ENCODE measurements at places on chromosomes 2 and 18.

DNA sequence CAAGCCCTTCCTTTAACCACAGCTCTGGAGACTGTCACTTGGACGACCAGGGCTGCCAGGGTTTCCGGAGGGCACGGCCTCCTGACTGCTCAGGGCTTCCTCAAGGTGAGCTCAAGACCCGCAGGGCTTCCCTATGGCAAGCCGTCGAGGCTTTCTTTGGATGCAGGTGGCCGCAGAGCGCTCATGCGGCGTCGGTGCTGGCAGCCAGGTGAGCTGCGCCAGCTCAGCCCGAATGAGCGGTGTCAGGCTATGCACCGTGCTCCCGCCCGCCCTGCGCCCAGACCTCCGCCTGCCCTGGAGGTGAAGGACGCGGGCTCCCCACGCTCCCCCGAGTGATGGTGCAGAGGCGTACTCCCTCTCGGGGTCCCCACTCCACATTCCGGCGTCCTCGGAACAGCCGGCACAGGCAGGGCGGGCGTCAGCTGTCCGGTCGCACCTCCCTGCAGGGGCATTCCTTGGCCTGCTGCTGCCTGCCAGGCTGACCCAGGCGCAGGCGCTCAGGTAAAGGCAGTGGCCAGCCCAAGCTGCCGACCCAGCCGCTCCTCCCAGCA, 20.8 kb upstream of the TUBB6 start:
- DNase-seq, result peak; percentile 35

- DNase-seq, result peak; percentile 76
These were observed 436.4 kb downstream of the EIPR1 start for GRCh38 chr2:2941205-2941604.

GRCh38 chr2:124814968-124815745, 790.1 kb downstream of the CNTNAP5 start:
- no peak for DNase-seq

GRCh38 chr2:3487028-3487425, 32.3 kb downstream of the ADI1 start:
- DNase-seq, result no peak

DNA sequence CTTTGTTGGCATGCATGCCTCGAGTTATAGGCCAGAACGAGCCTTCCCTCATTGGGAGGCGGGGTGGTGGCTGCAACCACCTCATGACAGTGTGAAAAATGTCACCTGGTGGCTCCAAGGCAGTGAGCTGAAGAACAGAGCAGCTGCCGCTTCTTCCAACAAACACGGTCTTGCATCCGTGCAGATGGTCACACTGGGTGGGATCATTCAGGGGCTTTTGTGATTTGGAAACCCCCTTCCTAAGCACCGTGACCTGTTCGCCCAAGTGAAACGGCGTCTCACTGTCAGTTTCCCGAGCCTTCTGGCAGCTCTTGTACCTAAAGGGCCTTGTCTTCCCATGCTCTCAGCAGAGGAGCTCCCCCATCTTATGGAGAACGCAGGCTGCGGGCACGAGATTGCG, 159.7 kb downstream of the NAPG start:
- no peak for DNase-seq

DNA sequence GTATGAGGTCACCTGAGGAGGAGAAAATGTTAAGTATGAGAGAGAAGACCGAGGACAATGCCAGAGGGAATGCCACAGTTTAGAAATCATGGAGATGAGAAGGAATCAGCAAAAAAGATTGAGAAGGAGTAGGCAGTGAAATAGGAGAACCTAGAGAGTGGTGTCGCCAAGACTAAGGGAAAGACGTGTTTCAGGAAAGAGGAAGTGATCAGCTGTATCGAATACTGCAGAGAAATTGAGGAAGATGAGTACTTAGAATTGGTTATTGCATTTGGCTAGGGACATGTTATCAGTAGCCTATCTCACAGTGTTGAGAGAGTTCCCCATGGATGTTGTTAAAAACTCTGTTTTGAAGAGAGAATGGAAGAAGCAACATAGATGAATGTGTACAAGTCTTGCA, 112.3 kb downstream of the GALNT1 start:
- no peak for DNase-seq

GRCh38 chr2:69285379-69285894, 101.6 kb downstream of the GFPT1 start:
- DNase-seq, result no peak

- no peak for DNase-seq
These were observed 97.1 kb downstream of the AQP4 start for GRCh38 chr18:26768385-26768784.

DNA sequence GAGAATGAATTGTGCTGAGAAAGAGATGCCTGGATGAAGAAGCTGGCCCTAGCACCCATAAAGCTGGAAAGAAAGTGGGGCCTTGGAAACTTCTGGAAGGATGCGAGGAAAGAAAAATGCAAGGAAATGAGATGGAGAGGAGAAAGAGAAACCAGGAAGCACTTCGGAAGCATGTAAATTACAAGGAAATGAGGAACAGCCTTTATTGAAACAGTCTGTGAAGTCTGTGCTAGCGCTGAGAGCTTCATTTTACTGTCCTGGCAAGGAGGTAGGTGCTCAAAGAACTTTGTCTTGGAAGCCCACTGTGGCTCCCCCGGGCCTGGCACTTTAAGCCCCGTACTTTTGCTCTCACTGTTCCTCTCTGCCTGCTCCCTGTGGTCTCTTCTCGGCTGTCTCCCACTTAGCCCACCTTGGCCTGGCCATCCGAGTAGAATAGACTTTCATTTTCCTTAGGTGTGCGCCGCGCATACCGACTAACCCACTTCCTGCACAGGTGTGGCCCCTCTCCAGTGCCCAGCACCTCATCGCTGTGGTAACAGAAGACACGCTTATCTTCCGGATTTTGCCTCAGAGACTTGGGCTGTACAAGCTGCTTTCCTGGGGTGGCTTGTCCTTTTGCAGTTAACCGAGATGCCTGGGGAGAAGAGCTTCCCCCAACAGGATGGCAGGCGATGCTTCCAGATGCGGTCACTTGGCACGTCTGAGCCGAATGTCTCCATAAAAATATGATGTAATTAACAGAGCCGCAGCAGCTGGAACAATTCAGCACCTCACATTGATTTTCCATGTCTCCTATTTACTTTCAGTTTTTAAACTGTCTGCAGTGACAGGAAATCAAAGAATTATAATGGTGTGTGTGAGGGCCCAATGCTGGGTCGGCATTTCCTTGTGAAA, 199.6 kb downstream of the HRH4 start:
- DNase-seq, result no peak

GRCh38 chr2:44671916-44672315, 269.6 kb upstream of the SIX3 start:
- DNase-seq, result no peak

GRCh38 chr2:50491541-50492476, 540.1 kb downstream of the NRXN1 start:
- peak; percentile 38 for DNase-seq

GRCh38 chr2:160332318-160332717, 132.2 kb upstream of the ITGB6 start:
- no peak for DNase-seq

DNA sequence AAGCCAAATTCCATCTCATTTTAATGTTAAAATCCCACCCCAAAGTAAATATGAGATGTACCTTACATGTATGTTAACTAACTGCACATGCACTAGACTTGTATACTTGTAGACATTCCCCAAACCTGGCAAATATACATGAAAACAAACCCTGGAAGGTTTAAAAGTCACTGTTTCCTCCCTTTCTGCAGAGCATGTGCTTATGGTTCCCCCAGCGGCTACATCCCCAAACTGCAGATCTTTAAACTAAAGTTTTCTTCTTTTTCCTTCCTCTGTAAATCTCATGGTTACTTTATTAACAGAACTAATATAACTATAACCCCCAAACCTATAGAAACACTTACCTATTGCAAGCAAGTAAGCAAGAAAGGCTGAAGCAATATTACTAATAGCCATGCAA, 731.5 kb downstream of the LRP1B start:
- peak; percentile 8 for DNase-seq

DNA sequence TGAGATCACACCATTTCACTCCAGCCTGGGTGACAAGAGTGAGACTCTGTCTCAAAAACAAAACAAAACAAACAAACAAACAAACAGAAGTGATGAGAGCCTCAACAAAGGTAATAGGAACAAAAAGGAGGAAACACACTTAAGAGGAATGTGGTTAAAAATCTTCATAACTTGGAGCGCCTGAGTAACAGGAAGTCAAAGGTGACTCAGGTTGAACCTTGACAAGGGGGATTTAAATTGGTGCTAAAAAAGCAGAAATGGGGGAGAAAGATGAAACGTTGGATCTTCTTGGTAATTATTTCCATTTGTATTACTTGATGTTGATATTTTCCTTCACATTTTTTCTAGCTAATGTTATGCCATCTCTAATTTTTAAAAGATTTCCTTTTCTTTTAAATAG, 318.5 kb upstream of the TCF4 start:
- no peak for DNase-seq

DNA sequence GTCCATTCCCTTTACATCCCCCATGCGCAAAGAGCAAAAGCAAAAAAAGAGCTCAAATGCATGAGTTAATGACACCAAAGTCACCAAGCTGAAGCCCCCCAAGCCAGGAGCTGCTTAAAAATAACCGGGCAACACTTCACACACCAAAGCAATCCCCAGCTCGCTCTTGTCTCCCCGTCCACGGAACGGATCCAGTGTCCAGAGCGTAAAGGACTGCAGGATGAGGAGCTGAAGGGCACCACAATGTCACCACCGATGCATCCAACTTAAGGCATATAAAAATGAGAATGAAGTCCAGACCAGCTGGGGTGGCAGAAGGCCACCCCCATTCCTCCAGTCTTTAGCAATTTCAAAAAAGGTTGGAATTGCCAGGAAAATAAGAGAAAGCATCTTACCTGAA, 8.7 kb downstream of the SMAD7 start:
- DNase-seq, result no peak

GRCh38 chr2:19255481-19255880, 102.9 kb downstream of the OSR1 start:
- no peak for DNase-seq

DNA sequence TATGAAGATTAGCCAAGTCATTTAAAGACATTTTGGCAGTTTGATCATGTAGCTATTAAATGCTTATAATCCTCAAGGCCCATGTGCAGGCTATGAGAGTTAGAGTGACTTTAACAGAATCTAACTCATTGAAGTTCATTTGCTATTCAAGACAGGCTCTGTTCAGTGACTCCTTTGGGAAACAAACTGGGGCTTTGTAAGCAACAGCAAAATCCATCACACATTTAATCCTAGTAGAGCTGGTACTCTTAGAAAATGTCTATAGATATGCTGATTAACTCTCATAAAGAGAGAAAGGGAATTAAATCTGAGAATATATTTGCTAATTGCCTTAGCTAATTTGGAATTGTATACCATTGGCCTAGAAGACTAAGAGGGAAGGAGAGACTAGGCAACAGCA, 182.8 kb upstream of the SESTD1 start:
- DNase-seq, result no peak

- DNase-seq, result no peak
These were observed 107.9 kb upstream of the CDH20 start for GRCh38 chr18:61225336-61225735.

- DNase-seq, result no peak
These were observed 8.8 kb downstream of the MGAT5 start for GRCh38 chr2:134262684-134263083.

- no peak for DNase-seq
These were observed 941 bp downstream of the ZAP70 start for GRCh38 chr2:97714084-97714949.

- DNase-seq, result no peak
These were observed 98.1 kb upstream of the BCL2L11 start for GRCh38 chr2:111022633-111023032.

GRCh38 chr18:62586151-62586774, 63.4 kb downstream of the ZCCHC2 start:
- DNase-seq, result peak; percentile 87

GRCh38 chr2:223247136-223247535, 195.1 kb downstream of the KCNE4 start:
- DNase-seq, result no peak

DNA sequence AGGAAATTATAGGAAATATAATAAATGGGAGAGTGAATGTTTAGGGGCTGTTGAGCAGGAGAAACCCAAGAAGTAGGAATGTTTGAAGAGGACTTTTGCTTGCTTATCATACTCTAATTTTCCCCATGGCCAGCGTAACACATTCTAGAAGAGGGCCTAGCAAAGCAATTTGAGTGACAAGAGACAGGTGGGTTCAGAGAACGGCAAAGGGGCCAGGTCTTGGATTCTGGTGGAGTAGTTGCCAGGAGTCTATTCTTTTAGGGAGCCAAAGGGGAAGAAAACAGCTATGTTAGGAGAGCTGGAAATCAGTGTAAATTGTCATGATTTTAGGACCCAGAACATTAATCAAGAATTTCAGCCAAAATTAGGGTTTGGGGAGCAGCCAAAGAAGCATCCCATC, 96.5 kb downstream of the COL5A2 start:
- no peak for DNase-seq

Measured in nephron progenitor cell (in vitro differentiated cells).